ENCODE measurements at places on chromosomes 16 and 17. TPM values are rescaled to one million over a fixed set of nuclear protein-coding genes. Genes with fewer than 3 reads are reported as not detected.

DNA sequence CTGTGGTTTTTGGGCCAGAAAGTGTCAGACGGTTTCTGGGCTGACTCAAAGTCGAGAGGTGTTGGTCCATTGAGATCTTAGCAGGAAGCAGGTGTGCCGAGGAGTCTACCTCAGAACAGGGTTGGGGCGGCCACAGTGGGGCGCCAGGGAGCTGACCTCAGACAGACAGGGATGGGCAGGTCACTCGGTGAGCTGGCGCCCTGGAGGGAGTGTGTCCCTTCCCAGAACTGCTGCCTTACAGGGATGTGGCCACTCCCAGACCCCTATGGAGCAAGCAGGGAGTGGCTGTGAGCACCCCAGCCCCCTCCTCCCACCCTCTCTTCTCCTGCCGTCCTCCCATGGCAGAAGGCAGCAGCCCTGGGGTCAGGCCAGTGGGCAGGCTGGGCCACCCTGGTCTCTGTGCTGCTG, 14.0 kb upstream of the DPEP1 start:
- H3K4me1 ChIP-seq, result peaks cover 3% of the 10 kb centered on the region
- no peaks in the 10 kb centered on the region for H3K36me3 ChIP-seq
- DNase-seq, result no peak
- H3K4me3 ChIP-seq, result no peak overlapping the region
- H3K27me3 ChIP-seq, result no peaks in the 10 kb centered on the region

DNA sequence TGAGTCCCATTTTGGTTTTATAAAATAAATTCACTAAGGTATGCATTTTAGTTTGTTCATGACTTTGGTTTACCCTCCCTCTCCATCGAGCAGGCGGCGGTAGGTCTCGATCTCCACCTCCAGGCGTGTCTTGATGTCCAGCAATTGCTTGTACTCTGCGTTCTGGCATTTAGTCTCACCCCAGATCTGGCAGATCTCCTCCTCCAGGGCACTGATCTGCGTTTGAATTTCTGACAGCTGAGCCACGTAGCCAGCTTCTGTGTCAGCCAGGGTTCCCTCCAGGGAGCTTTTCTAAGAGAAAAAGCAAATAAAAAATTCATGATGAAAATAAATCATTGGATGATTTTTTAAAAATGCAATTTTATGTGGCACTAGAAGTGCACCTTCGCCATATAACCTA, 4.2 kb downstream of the KRT24 start:
- H3K27me3 ChIP-seq, result no peaks in the 10 kb centered on the region
- DNase-seq, result no peak
- H3K4me1 ChIP-seq, result no peaks in the 10 kb centered on the region
- no peak overlapping the region for H3K27ac ChIP-seq
- no peaks in the 10 kb centered on the region for H3K36me3 ChIP-seq

Gene TRIM72
- not detected for total RNA-seq

GRCh38 chr16:15052747-15053476, 3.0 kb downstream of the NTAN1 start:
- H3K27me3 ChIP-seq, result no peaks in the 10 kb centered on the region
- H3K36me3 ChIP-seq, result no peaks in the 10 kb centered on the region
- DNase-seq, result no peak
- H3K4me3 ChIP-seq, result no peak overlapping the region
- H3K4me1 ChIP-seq, result no peaks in the 10 kb centered on the region
- no peak overlapping the region for H3K27ac ChIP-seq

DNA sequence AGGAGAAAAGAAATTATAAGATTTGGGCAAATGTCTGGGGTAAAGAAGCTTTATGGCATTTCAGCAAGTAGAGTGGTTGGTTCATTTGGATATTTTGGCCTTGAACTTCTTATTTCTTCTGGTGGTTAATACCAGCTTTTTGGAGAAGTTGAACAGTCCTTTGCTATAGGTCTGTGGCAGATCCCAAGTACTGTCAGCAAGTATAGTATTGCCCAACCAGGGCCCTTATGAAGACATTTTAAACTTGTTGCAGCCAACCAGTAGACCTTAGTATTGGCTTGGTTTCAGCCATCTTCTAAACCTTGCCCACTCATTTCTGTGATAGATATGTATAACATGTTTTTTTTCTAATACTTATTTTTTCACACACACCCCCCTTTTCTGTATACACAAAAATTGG, 2.2 kb downstream of the SP2 start:
- H3K27me3 ChIP-seq, result no peaks in the 10 kb centered on the region
- H3K4me1 ChIP-seq, result peaks cover 5% of the 10 kb centered on the region
- H3K36me3 ChIP-seq, result no peaks in the 10 kb centered on the region
- H3K27ac ChIP-seq, result peak overlapping the region; percentile 100

DNA sequence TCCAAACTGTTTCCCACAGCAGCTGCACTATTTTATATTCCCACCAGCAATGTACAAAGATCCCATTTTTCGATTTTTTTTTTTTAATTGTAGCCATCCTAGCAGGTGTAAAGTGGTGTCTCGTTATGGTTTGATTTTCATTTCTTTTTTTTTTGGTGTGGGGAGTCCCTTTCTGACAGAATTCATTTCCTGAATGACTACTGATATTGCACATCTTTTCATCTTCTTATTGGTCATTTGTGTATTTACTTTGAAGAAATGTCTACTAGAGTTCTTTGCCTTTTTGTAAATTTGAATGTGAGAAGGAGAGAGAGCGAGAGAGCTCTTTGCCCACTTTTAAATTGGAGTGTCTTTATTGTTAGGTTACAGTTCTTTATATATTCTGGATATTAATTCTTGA, 14.0 kb downstream of the CYB5B start:
- H3K4me3 ChIP-seq, result no peak overlapping the region
- no peak overlapping the region for H3K27ac ChIP-seq
- no peaks in the 10 kb centered on the region for H3K27me3 ChIP-seq
- no peak for DNase-seq
- peaks cover under 1% of the 10 kb centered on the region for H3K4me1 ChIP-seq
- no peaks in the 10 kb centered on the region for H3K36me3 ChIP-seq

- H3K27ac ChIP-seq, result no peak overlapping the region
- H3K4me1 ChIP-seq, result no peaks in the 10 kb centered on the region
- no peak for DNase-seq
- no peaks in the 10 kb centered on the region for H3K27me3 ChIP-seq
- no peaks in the 10 kb centered on the region for H3K36me3 ChIP-seq
These were observed 16.8 kb downstream of the PIRT start for GRCh38 chr17:10821054-10821453.

- DNase-seq, result no peak
- no peaks in the 10 kb centered on the region for H3K4me1 ChIP-seq
- no peaks in the 10 kb centered on the region for H3K27me3 ChIP-seq
- H3K27ac ChIP-seq, result no peak overlapping the region
- no peaks in the 10 kb centered on the region for H3K36me3 ChIP-seq
These were observed 26.8 kb downstream of the COG4 start for GRCh38 chr16:70496513-70496912.

DNA sequence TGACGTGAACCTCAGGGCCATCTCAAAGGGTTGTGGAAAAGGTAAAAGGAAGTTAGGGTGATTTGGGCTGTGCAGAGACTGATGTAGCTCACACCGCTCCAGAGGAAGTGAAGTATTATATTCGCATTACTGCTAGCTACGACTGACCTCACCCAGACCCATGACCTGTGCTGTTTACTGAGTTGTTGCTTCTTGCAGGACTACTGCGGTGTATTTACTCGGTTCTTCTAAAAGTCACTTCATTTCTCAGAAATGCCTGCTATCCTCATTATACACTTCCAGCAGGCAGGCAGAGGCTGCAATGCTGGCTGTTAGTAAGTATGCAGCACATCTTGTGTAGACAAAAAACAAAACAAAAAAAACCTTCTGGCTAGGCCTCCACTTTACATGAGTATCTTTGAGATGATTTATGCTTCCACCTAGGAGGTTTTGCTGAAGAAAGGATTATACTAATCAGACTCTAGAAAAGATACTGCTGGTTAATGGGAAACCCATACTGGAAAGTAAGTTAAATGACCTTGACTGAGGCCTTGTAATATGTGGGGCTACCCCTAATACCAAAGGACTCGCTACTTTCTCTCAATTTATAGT, 76.0 kb downstream of the CREBBP start:
- H3K27ac ChIP-seq, result no peak overlapping the region
- no peak overlapping the region for H3K4me3 ChIP-seq
- no peaks in the 10 kb centered on the region for H3K27me3 ChIP-seq
- DNase-seq, result no peak
- H3K4me1 ChIP-seq, result no peaks in the 10 kb centered on the region
- no peaks in the 10 kb centered on the region for H3K36me3 ChIP-seq

Gene MT3
- not detected for total RNA-seq

DNA sequence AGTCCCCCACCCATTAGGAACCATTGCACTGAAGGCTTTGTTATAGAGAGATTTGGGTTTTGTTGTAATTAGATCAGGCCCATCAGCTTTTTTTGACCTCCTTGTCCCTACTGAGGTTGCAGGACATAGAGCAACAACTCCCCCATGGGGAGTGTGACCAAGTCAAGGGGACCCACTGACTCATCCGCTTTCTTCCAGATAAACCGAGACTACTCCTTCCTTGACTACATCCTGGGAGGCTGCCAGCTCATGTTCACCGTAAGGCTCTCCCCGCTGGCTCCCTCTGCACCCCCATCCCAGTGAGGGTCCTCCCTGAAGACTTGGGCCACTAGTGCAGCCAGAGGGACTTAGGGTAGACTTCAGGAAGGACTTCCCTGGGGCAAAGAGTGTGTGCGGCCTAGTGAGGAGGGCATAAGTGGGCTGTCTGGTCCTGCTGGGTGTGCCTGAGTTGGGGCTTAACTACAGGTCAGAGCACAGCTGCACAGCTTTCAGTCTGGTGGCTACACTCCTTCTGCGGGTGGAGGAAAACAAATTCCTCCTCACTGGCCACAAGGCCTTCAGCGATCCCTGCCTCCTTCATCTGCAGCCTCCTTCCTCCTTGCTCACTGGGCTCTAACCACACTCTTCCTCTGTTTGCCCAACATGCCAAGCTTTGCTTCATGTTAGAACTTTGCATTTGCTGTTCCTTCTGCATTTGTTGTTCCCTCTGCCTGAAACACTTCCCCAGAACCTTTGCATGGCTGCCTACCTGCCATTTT, 31.0 kb downstream of the CPNE2 start:
- DNase-seq, result no peak
- H3K4me1 ChIP-seq, result no peaks in the 10 kb centered on the region
- H3K27me3 ChIP-seq, result no peaks in the 10 kb centered on the region
- H3K4me3 ChIP-seq, result no peak overlapping the region

GRCh38 chr16:28125592-28125991, 62.1 kb upstream of the GSG1L start:
- H3K27me3 ChIP-seq, result no peaks in the 10 kb centered on the region
- no peak overlapping the region for H3K27ac ChIP-seq
- no peaks in the 10 kb centered on the region for H3K4me1 ChIP-seq
- no peak overlapping the region for H3K4me3 ChIP-seq

DNA sequence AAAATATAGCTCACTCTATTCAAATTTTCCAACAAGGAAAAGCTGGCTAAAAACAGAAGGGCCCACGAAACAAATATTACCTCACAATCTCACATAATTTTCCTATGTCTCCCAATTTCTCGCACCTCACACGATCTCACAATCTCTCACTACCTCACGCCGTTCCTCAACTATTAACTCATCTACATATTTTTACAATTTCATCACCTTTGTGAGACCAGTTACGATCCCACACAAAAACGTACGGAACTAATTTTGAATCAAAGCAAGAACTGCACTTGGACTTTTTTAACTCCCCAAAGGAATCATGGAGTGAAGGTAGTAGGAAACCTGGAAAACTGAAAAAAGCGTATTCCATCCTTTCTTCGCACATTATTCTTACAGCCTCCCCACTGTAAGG, 1.1 kb downstream of the CBX1 start:
- no peaks in the 10 kb centered on the region for H3K27me3 ChIP-seq
- no peaks in the 10 kb centered on the region for H3K36me3 ChIP-seq
- H3K27ac ChIP-seq, result peak overlapping the region; percentile 97
- DNase-seq, result no peak

GRCh38 chr17:64661726-64661975, 456 bp downstream of the SMURF2 start:
- peak overlapping the region; percentile 97 for H3K27ac ChIP-seq
- no peak for DNase-seq
- no peaks in the 10 kb centered on the region for H3K36me3 ChIP-seq

DNA sequence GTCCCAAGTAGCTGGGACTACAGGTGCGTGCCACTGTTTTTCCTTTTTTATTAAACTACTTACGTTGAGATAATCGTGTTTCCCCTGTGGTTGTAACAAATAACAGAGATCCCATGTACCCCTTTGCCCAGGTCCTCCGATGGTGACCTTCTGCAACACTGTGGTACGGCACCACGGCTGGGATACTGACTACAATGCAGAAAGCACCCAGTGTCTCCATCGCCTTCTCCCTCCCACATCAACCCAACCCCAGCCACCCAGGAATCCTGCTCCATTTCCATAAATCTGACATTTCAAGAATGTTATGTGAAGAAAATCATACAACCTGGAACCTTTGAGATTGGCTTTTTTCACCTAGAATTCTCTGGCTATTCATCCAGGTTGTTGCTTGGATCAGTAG, 22.1 kb downstream of the MPRIP start:
- H3K27ac ChIP-seq, result no peak overlapping the region
- H3K27me3 ChIP-seq, result no peaks in the 10 kb centered on the region
- H3K4me3 ChIP-seq, result no peak overlapping the region

DNA sequence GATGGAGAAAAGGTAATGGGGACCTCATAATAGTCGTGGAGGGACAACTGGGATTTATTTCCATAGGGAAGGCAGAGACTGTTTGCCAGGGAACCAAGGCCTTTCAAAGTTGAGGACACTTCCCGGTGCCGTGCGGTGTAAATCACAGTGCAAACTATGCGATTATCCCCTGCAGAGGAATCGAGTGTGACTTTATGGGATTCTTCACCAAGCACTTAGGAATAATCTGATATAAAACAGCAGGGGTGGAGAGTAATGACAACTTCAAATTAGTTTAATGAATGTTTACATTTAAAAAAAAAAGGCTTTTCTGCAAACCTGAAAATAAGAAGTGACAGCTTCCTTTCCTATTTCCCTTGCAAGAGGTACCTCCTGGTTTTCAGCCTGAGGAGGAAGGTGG, 538.2 kb downstream of the MAF start:
- no peaks in the 10 kb centered on the region for H3K36me3 ChIP-seq
- H3K4me3 ChIP-seq, result no peak overlapping the region
- H3K27me3 ChIP-seq, result no peaks in the 10 kb centered on the region
- no peak overlapping the region for H3K27ac ChIP-seq
- no peak for DNase-seq

Gene SYCE1L
- total RNA-seq, result 5.1 TPM

Gene WNK4
- total RNA-seq, result 4.1 TPM

DNA sequence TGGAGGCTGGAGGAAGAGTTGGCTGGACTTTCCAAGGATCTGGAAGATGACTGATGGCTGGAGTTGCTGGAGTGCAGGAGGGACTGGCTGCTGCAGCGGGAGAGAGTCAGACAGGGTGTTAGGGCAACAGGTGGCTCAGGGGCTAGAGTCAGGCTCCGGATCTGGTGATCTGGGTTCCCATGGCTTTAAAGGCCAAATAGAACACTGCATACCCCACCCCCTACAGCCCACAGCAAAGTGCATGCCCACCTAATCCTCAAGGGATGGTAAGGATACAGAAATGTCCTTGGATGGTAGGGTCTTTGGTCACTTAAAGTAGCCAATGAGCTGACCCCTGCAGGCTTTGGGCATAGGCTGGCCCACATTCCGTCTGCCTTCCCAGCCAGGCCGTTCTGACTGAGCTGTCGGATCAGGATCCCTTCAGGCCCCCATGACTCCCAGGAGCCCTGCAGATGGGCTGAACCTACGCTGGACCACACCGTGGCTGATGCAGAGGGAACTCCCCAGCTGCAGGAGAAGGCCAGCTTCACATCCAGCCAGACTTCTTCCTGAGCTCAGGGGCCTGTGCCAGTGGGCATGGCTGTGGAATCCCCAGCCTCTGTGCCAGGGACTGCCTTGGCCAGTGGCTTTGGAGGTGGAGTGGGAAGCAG, 13.9 kb downstream of the TNS4 start:
- H3K27me3 ChIP-seq, result no peaks in the 10 kb centered on the region
- H3K4me3 ChIP-seq, result no peak overlapping the region
- H3K27ac ChIP-seq, result peak overlapping the region; percentile 92
- DNase-seq, result no peak

Gene CA5A
- not detected for total RNA-seq
